Activated naive CD8-positive, alpha-beta T cell treated with anti-CD3 and anti-CD28 coated beads, Interleukin-2, amount 10 ng/mL, durations not matched to agents 7 days and 5 days (primary cell): ENCODE measurements at places on chromosomes 3 and 15. TPM values are rescaled to one million over a fixed set of nuclear protein-coding genes. Genes with fewer than 3 reads are reported as not detected.

DNA sequence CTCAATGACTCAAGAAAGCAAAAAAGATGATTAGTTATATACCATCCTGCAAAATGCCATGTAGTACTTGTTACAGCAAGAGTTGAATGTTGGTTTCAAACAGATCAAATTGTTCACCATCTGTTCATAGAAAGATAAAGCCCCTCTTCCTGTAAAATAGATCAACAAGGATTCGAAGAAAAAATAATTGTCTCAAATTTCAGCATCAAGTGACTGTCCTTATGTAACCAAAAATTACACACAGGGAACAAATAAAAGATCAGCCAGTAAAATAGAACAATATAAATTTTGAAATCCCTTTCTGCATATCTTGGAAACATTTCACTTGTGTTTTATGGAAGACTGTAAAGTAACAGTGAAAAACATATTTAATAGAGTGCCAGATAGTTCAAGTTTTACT lies 165.1 kb upstream of the STAC start:
- no peaks in the 10 kb centered on the region for H3K4me1 ChIP-seq
- no peaks in the 10 kb centered on the region for H3K27me3 ChIP-seq
- H3K36me3 ChIP-seq: no peaks in the 10 kb centered on the region
- DNase-seq: no peak
- H3K4me3 ChIP-seq: no peak overlapping the region

GRCh38 chr3:43132870-43133636 lies 27.2 kb upstream of the POMGNT2 start:
- H3K4me1 ChIP-seq: no peaks in the 10 kb centered on the region
- no peak overlapping the region for H3K27ac ChIP-seq
- H3K36me3 ChIP-seq: no peaks in the 10 kb centered on the region
- no peaks in the 10 kb centered on the region for H3K27me3 ChIP-seq

GRCh38 chr15:82298520-82298919 lies 35.9 kb downstream of the SAXO2 start:
- no peaks in the 10 kb centered on the region for H3K27me3 ChIP-seq
- H3K4me3 ChIP-seq: peak overlapping the region; percentile 32
- H3K36me3 ChIP-seq: no peaks in the 10 kb centered on the region
- peak; percentile 76 for DNase-seq
- peaks cover 20% of the 10 kb centered on the region for H3K4me1 ChIP-seq

- H3K36me3 ChIP-seq: no peaks in the 10 kb centered on the region
- peaks cover 1% of the 10 kb centered on the region for H3K4me1 ChIP-seq
- peaks cover 24% of the 10 kb centered on the region for H3K27me3 ChIP-seq
- no peak overlapping the region for H3K4me3 ChIP-seq
- no peak overlapping the region for H3K27ac ChIP-seq
These were observed 23.5 kb upstream of the SPATA12 start for GRCh38 chr3:57036952-57037351.

GRCh38 chr15:65110676-65111292 lies 4.2 kb downstream of the UBAP1L start:
- peaks cover 6% of the 10 kb centered on the region for H3K36me3 ChIP-seq
- no peak for DNase-seq
- no peak overlapping the region for H3K27ac ChIP-seq

DNA sequence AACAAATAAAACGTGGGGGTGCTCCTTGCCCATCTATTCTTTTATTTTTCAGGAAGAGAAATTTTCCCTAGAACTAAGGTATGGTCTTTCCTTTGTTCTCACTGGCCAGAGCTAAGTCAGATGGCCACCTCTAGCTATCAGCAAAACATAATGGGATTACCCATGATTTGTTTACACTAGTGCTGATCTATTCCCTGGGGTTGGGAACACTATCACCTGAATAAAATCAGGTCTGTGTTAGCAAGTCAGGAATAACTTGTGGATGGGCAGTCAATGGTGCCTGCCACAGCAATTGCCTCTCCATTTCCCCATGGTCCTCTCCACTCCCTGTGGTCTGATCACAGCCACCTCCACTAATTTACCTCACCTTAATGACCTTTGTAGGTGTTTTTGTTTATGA lies 181.7 kb upstream of the CADPS start:
- H3K27me3 ChIP-seq: no peaks in the 10 kb centered on the region
- H3K27ac ChIP-seq: no peak overlapping the region
- H3K36me3 ChIP-seq: no peaks in the 10 kb centered on the region

- DNase-seq: no peak
- H3K4me3 ChIP-seq: no peak overlapping the region
- H3K27me3 ChIP-seq: peaks cover 20% of the 10 kb centered on the region
- H3K4me1 ChIP-seq: no peaks in the 10 kb centered on the region
- no peak overlapping the region for H3K27ac ChIP-seq
These were observed 94.4 kb downstream of the CHRNA7 start for GRCh38 chr15:32124726-32125125.

DNA sequence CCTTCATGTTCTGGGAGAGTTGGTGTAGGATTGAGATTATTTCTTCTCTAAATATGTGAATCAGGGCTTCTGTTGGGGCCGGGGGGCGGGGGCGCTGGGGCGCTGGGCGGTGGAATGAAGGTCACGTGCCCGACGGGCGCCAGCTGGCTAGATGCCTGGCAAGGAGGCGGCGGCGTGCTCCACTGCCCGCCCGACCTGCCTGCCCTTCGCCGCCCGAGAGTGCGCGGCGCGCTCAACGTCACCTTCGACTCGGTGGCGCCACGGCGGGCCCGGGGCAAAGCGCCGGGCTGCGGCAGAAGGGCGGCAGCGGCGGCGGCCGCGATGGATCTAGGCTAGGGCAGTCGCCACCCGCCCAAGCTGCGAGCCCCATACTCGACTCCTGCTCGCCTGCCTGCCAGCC lies 47.0 kb upstream of the LHFPL4 start:
- H3K27me3 ChIP-seq: peaks cover 33% of the 10 kb centered on the region
- H3K36me3 ChIP-seq: no peaks in the 10 kb centered on the region
- no peak overlapping the region for H3K27ac ChIP-seq
- H3K4me1 ChIP-seq: peaks cover 2% of the 10 kb centered on the region

Gene MAP3K13
- 11.4 TPM for total RNA-seq

- peaks cover 14% of the 10 kb centered on the region for H3K27me3 ChIP-seq
- H3K4me3 ChIP-seq: no peak overlapping the region
- DNase-seq: no peak
- H3K4me1 ChIP-seq: no peaks in the 10 kb centered on the region
These were observed 442.0 kb downstream of the MAGI1 start for GRCh38 chr3:65596571-65597225.

Gene ETFA
- total RNA-seq: 86.1 TPM

- no peak for DNase-seq
- H3K4me1 ChIP-seq: peaks cover 6% of the 10 kb centered on the region
- no peak overlapping the region for H3K4me3 ChIP-seq
- H3K27me3 ChIP-seq: no peaks in the 10 kb centered on the region
- H3K27ac ChIP-seq: peak overlapping the region; percentile 27
These were observed 41.8 kb downstream of the IFT122 start for GRCh38 chr3:129481766-129482332.

GRCh38 chr3:153096731-153097131 lies 65.3 kb upstream of the RAP2B start:
- no peak for DNase-seq
- no peak overlapping the region for H3K27ac ChIP-seq
- no peak overlapping the region for H3K4me3 ChIP-seq
- no peaks in the 10 kb centered on the region for H3K27me3 ChIP-seq

Gene TPRG1
- total RNA-seq: 42.4 TPM

- no peaks in the 10 kb centered on the region for H3K4me1 ChIP-seq
- peaks cover 9% of the 10 kb centered on the region for H3K27me3 ChIP-seq
- H3K4me3 ChIP-seq: no peak overlapping the region
- no peak overlapping the region for H3K27ac ChIP-seq
- no peak for DNase-seq
These were observed 38.3 kb downstream of the MYH15 start for GRCh38 chr3:108472001-108472591.

GRCh38 chr3:122626515-122627180 lies 49.2 kb downstream of the PARP15 start:
- no peak for DNase-seq
- no peak overlapping the region for H3K27ac ChIP-seq
- no peaks in the 10 kb centered on the region for H3K27me3 ChIP-seq
- no peak overlapping the region for H3K4me3 ChIP-seq
- H3K4me1 ChIP-seq: peaks cover 5% of the 10 kb centered on the region
- H3K36me3 ChIP-seq: peaks cover 58% of the 10 kb centered on the region

DNA sequence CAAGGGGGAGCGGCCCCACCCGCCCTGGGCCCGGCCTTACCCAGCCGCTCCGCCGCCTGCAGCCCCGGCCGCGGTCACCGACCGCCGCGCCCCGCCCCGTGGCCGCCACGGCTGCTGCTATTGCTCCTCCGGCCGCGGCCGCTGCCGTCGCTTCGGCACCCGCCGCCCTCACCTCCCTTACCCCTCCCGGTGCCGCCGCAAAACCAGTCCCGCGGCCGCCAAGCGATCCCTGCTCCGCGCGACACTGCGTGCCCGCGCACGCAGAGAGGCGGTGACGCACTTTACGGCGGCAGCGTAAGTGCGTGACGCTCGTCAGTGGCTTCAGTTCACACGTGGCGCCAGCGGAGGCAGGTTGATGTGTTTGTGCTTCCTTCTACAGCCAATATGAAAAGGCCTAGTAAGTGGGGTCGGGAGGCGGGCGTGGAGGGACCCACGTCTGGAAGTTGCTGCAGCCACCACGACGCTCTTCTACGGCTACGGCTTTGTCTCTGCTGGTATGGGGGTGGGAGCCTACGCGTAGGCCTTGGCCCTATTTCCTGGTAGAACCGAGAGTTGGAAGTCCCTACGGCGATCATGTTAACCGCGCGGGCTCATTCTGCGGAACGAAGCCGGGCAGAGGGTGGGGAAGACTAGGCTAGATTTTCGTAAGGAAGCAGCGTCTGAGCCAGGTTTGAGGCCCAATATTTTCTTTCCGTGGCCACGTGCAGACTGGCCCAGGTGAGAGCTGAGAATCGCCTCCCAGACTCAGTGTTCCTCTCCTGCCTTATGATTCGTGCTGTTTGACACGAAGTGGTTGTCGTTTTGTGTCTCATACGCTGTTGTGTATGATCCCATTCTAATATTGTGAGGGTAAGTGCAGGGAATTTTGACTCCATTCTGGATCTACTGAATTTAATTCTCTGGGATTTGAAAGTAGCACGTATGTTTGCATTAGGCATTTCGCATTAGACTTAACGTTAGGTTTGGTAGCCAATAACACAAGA lies at the start of the genes GNL3 and PBRM1:
GNL3 (plus strand) TSS at position 324 of the 983 bp plus-strand sequence; CDS start at position 385, 61 bp downstream.
PBRM1 (minus strand) TSS at position 205 of the 983 bp plus-strand sequence.
- H3K27me3 ChIP-seq: no peaks in the 10 kb centered on the region
- DNase-seq: peak; percentile 94
- H3K4me1 ChIP-seq: peaks cover 41% of the 10 kb centered on the region
- H3K4me3 ChIP-seq: peak within 1 kb of the TSS; percentile 99
- H3K36me3 ChIP-seq: peaks cover 19% of the 10 kb centered on the region

DNA sequence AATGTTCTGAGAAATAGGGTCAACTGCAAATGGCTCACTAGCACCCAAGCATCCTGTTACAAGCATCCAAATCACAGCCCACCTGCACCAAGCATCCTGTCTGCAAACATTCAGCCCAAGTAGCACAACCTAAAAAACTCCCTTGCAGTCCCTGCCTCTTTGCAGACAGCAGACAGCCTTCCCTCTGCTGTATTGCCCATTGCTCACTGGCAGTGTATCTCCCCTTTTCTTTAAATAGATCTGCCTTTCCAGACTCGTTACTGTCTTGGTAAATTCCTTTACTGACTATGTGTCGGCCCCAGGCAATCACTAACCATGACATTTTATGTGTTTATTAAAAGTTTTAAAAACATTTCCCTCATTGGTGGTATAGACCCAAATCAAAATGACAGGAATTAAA lies 155.4 kb downstream of the ADAMTSL3 start:
- no peak overlapping the region for H3K4me3 ChIP-seq
- H3K27ac ChIP-seq: no peak overlapping the region
- H3K36me3 ChIP-seq: no peaks in the 10 kb centered on the region
- H3K27me3 ChIP-seq: peaks cover 2% of the 10 kb centered on the region
- no peak for DNase-seq
- H3K4me1 ChIP-seq: no peaks in the 10 kb centered on the region

Gene STARD9
- 14.0 TPM for total RNA-seq

Gene PSTPIP1
- total RNA-seq: 241 TPM

Gene CTXND1
- total RNA-seq: not detected

DNA sequence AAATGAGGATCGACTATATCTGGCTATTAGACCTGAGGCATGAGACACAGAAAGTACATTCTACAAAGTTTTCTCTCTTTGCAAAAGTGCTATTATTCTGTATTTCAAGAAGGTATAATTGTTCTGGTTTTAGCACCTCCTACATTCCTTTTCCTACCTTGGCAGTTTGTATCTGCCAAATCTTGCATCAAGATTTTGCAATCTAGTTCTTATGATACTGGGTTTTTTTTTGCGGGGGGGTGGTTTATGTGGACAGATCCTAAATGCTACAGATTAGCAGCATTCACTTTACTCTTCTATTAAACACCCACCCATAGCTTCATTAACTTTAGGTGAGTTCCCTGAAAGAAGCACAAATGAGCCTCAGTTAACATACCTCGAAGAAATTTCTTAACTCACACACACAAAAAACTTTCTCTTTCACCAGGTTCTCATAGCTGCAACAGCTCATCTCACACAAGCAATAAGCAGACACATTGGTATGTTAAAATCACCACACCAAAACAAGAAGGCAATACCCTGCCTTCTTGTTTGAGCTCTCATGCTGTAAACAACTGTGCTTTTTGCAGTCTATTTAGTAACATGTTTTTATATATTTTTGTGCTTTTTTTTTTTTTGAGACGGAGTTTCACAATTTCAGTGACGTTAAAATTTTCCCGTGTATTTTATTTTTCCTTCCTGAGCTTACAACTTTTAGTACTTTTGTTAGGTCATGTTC lies 73.0 kb upstream of the VGLL4 start:
- DNase-seq: no peak
- H3K27ac ChIP-seq: no peak overlapping the region
- H3K4me3 ChIP-seq: no peak overlapping the region

DNA sequence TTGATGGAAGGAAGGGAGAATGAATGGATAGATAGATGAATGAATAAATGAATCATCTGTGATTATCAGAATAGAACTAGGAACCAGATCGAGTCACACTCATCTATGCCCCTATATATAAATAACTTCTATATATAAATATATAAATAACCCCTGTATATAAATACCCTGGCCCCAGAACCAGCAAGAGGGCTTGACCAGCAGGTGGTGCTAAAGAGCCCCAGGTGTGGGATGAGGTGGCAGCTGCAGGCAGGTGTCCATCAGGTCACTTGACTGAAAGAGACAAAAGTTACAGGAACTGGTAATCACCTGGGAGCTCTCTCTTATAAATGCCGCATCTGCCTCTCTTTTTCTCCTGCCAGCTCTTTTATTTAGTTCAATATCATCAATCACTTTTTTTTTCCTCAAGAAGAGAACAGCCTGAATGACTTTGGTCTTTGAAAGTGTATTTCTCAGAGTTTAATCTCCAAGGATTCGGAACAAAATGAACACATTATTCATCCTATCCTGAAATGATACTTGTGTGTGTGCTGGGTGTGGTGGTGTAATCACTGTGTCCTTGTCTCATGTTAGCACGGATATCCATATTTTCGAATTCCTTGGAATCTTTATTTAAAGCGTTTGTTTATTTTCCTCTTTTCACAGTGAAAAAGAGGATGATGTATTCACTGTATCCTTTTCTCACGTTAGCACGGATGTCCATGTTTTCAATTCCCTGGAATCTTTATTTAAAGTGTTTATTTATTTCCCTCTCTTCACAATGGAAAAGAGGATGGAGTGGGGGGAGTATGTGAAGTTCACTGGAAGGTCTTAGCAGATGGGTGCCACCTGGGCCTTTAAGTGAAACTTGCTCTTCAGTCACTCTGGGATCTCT lies 35.4 kb upstream of the ATG7 start:
- H3K27ac ChIP-seq: no peak overlapping the region
- no peak overlapping the region for H3K4me3 ChIP-seq
- H3K4me1 ChIP-seq: peaks cover 6% of the 10 kb centered on the region

- no peak overlapping the region for H3K27ac ChIP-seq
- H3K4me1 ChIP-seq: peaks cover 2% of the 10 kb centered on the region
- H3K36me3 ChIP-seq: no peaks in the 10 kb centered on the region
- DNase-seq: no peak
- H3K27me3 ChIP-seq: peaks cover 26% of the 10 kb centered on the region
These were observed 80.9 kb downstream of the RPLP1 start for GRCh38 chr15:69533522-69533921.
